ENCODE measurements at places on chromosomes 3 and 15. TPM values are rescaled to one million over a fixed set of nuclear protein-coding genes. Genes with fewer than 3 reads are reported as not detected.

The GOLGA6A gene
- 0.49 TPM for total RNA-seq

The EFHB gene
- total RNA-seq = 1.8 TPM

The DLL4 gene
- total RNA-seq = 49.5 TPM

The SKOR1 gene
- 0.33 TPM for total RNA-seq

The TMEM266 gene
- 1.1 TPM for total RNA-seq
